CD4-positive, alpha-beta T cell (primary cell): ENCODE measurements at places on chromosomes 12 and 14.

- no peak for DNase-seq
Measured at GRCh38 chr14:58200480-58200841, 512 bp downstream of the ACTR10 start.

DNA sequence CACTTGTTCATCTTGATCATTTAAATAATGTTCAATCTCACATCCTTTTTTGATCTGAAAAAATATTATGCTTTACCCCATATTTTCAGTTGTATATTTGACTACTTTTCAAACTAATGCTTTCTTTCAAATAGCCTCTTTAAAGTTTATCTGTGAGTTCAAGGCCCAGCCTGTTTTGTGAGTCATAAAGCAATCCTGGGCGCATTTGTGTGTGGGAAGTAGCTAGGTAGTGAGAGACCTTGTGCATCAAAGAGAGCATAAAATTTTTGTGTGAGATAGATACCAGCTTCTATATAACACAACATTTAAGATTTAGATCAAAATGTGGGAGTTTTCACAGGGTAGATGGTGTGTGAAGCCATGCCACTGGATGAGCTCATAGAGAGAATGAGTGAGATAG is 405.6 kb downstream of the NAV3 start:
- no peak for DNase-seq

- no peak for DNase-seq
Measured at GRCh38 chr12:13114251-13115052, 11.0 kb upstream of the GSG1 start.

DNA sequence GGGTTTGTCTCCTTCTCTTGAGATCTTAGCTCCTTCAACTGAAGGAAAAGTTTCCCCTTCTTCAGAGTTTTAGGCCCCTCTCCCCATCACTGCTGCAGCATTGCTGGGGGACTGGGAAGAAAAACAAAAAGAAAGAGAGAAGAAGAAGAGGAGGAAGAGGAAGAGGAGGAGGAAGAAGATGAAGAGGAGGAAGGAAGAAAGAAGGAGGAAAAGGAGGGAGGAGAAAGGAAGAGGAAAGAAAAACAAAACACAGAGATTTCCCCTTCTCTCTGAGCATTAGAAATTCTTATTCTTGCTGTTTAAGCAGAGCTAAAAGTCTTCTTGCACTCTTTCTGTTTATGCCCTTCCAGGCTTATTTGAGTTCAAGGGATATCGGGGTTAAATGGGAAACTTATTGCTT is 219.8 kb upstream of the AMIGO2 start:
- DNase-seq = no peak

DNA sequence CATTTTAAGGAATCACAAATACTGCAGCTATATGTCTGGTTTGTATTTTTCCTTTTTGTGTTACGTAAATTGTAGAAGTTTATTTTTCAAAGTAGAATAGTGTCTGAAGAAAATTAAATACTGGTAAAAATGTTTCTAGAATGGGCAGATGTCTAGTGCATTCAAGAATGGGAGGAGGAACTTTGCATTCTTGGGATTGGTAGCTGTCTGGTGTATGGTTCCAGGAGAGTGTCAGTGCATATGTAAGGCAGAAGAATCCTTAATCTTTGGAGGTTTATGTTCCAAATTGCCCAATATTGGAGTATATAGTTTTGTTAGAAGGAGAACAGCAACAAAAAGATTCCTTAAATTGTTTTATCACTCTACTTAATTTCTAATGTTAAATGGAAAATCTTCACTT is 13.5 kb downstream of the PAPOLA start:
- DNase-seq = no peak

GRCh38 chr14:61221906-61222305 is 59.2 kb downstream of the TMEM30B start:
- no peak for DNase-seq

DNA sequence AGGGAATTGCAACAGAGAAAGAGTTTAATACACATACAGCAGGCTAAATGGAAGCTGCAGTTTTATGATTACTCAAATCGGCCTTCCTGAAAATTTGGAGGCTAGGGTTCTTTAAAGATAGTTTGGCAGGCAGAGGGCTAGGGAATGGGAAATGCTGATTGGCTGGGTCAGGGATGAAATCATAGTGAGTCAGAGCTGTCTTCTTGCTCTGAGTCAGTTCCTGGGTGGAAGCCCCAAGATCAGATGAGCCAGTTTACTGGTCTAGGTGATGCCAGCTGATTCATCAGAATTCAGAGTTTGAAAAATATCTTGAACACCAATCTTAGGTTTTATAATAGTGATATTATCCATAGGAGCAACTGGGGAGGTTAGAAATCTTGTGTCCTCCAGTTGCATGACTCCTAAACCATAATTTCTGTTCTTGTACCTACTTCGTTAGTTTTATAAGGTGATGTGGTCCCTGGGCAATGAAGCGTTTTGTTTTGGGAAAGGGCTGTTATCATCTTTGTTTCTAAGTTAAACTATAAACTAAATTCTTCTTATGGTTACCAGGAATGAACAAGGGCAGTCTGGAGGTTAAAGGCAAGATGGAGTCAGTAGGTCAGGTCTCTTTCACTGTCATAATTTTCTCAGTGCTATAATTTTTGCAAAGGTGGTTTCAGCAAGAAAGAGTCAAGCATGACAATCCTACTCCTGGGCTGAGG is 257.8 kb upstream of the CCDC196 start:
- DNase-seq = no peak

DNA sequence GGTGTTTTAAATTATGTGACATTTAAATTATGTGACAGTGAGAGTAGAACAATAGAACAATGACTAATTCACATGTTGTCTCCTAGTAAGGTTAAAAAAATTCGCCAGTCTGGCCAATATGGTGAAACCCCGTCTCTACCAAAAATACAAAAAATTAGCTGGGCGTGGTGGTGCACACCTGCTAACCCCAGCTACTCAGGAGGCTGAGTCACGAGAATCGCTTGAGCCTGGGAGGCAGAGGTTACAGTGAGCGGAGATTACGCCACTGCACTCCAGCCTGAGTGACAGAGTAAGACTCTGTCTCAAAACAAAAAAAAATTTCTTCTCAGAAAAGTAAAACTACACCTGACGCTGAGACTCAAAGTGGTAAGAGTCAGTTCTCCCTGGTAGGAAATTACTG is 2.7 kb downstream of the CS start:
- DNase-seq = no peak

- DNase-seq = no peak
Measured at GRCh38 chr14:35963209-35963608, 137.1 kb downstream of the BRMS1L start.
